Activated effector memory CD4-positive, alpha-beta T cell treated with Interleukin-2 at 50 U/mL for 16 hours (primary cell): ENCODE measurements at places on chromosomes 7 and 10.

DNA sequence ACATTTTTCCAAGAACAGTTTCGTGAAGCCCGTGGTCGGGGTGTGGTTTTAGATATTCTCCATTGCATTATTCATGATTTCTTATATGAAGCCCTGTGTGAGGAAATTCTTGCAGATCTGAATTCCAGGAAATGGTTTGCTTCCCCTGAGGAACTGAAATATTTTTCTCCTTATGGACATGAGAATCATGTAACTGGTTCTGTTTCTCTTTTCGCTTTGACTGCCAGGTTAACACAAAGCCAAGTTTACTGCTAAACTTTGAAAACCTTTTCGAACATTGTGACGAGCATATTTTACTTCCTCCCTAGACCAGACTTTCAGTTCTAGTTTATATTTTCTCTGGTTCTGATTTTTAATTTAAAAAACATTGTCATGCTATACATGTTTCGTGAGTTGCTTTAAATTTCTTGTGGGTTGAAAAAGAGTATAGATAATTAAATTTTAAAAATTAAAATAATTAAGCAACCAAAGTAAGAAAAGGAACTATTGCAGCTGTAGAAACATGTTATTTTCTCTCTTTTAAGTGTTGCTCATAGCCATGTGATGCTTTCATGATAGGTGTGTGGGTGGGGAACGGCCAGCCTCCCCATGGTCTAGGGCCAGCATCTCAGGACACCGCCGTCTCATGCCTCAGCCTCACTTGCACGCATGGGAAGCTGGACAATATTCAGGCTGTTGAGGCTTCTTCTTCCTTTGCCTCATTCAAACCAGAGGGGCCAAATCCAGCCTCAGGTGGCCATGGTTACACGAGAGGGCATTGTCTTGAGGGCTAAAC, 97.1 kb downstream of the CREB5 start:
- no peak for DNase-seq

- no peak for DNase-seq
Observed at GRCh38 chr10:54434782-54435181, 366.2 kb downstream of the PCDH15 start.

DNA sequence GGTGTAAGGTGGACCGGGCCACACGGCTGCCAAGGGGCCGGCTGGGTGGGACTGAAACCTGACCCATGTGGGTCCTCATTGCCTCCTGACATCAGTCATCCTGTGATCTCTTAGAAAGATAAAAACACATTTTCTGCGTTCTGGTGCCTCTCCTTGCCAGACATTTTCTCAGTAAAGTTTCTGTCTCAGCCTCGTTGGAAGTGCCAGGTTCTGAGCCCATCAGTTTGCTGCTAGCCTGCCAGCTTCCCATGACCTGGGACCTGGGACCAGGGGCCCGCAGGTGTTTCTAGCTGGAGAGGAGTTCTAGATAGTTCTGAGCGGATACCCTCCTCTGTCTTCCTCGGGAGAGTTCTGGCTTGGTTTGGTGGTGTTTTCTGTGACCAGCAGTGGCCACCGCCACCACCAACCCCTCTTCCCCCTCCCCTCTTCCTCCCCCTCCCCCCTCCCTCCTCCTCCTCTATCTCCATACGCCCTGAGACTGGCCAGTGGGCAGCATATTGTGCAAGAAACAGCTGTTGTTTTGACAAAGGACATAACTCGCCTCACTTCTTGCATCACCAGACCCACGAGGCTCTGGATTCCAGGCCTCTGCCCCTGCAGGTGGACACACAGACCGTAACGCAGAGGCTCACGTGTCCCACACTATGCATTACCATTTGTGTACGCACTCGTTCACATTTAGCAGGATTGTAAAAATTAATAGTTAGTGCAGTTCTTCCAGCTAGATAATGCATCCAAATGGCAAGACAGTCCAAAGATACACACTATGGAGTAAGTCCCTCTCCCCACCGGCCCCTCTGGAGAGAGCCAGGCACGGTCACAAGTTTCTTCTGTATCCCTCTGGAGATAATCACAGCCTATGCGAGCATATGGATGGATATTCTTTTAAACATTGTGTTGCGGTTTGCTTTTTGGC, 94.6 kb downstream of the CUX1 start:
- DNase-seq, result no peak

GRCh38 chr7:54996391-54996790, 22.4 kb upstream of the EGFR start:
- DNase-seq, result no peak

GRCh38 chr7:82183634-82184033, 259.9 kb downstream of the CACNA2D1 start:
- DNase-seq, result no peak

GRCh38 chr10:131475803-131476202, 164.3 kb upstream of the TCERG1L start:
- no peak for DNase-seq

DNA sequence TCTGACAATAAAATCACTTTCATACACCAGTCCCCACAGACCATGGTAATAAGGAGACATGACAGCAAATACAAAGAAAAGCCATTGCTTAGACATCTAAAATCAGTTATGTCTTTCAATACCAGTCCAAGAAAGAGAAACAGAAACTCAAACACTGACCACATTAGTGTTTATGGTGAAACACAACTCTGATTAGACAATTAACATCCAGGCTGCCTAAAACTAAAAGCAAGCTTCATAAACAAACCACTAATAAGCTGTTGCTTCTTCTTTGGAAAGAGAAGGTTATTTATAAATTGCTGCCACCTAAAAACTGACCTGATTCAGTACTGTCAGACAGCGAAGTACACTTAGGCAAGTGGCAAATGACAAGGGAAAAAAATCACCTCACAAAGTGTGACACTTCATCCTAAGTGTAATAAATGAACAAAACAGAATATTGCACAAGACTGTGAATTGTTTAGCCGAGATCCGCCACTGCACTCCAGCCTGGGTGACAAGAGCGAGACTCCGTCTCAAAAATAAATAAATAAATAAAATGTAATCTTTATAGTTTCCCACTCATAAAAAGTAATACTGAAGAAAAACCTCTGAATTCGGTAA, 277.4 kb downstream of the PARD3 start:
- DNase-seq, result no peak

- DNase-seq, result no peak
Observed at GRCh38 chr7:101517304-101517703, 111.8 kb downstream of the MYL10 start.

- no peak for DNase-seq
Observed at GRCh38 chr7:127581716-127582115, 3.7 kb downstream of the GCC1 start.

DNA sequence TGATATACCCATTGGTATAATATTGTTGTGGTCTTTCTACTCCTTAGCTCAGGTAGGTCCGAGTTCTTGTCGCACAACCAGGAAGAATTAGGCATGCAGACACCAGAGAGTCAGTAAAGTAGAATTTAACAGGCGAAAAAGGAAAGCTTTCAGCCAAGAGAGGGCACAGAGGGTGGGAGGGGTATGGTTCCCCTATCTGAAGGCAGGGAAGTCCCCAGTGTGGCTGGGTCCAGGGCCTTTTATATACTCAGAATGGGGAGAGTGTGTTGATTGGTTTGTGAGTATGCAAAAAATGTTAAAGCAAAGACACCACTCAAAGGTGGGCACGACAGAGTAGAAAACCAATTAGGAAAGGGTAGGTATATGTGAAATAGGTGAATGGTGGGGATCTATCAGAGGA, 53.9 kb downstream of the IMMP2L start:
- DNase-seq, result no peak

DNA sequence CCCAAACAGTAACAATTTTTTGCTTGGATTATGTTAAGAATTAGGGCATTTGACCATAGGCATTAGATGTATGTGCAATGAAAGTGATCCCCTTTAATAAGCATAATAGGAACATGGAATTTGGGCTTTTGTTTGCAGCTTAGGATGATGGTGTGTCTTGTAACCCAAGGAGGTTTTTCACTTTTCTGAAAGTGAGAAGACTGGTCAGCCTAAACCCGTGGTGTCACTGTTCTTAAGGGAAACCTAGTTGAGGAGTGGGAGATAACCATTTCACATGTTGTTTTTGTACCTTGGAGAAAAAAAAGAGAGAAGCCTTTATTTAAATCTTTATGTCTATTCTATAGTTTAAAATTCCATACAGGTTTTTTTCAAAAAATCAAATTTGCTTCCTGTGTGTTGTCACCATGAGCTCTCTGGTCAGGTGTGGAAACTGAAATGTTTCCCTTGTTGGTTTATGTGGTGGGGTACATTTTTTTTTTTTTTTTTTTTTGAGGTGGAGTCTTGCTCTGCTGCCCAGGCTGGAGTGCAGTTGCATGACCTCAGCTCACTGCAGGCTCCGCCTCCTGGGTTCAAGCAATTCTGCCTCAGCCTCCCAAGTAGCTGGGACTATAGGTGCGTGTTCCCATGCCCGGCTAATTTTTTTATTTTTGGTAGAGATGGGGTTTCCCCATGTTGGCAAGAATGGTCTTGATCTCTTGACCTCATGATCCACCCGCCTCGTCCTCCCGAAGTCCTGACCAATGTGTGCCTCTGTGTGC, 7.7 kb downstream of the CCM2 start:
- no peak for DNase-seq

DNA sequence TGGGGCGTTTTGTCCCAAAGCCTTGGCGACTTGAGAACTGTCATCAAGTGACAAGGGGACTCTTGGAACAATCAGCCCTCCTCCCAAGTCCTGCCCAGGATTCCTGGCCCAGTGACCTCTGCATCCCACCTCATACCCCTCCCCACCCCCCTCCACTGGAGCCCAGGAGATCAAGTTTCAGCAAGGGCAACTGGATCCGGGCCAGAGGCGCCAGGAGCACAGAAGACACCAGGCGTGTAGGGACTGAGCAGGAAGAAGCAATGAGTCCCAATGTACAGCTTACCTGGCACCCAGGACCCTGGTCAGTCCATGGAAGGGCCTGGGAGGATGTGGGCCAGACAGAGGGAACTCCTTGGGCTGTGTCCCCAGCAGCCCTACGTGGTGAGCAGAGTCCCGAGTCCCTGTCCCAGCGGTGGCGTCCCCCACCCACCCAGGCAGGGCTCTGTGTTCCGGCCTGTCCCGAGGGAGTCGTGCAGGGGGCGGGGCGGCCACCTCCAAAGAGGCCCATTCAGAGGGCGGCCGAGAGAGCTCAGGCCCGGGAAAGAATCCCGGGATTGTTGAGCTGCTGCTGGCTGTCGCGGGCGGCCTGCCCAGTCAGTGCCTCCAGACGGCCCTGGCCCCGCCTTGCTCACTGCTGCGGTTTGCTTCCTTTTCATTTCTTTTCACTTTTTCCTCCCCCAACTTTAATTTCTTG, 254.1 kb downstream of the TNS3 start:
- no peak for DNase-seq
